ENCODE measurements at places on chromosomes 7 and 10.

- no peak for DNase-seq
These were observed 21.2 kb downstream of the DMTF1 start for GRCh38 chr7:87173471-87173870.

- DNase-seq = no peak
These were observed 865.9 kb downstream of the LRMDA start for GRCh38 chr10:76297358-76297757.

DNA sequence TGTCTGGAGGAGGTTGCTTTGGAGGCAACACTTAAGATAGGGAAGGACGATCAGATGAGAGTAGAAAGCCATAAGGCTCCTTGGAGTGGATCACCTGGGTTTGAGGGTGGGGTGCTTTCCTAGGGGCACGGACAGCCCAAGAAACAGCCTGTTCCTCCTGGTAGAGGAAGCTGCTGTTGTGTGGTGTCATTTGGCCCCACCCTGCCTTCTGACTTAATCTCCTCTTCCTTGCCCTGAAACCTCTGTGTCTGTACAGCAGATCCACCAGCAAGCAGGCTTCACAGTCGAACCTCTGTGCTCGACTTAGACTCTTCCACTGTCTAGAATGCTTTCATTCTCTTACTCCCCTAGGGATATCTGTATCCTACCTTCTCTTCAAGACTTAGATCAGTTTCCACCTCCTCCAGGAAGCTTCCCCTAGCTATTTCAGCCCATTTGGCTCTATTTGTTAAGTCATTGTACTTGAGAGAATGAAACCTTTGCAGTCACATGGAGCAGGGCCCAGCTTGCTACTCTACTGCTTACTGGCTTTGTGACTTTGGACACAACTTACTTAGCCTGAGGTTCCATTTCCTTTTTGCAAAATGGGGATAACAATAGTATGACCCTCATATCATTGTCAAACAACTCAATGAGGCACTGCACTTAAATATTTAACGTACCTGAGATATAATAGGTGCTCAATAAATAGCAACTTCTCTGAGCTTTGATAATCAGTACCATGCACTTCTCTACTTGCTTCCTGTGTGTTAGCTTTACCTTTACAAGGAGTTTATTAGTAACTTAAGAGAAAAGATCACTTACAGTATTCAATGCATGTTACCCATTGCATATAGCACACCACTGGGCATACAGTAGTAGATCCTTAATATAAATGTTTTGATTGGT, 5.0 kb downstream of the MXI1 start:
- peak; percentile 70 for DNase-seq

DNA sequence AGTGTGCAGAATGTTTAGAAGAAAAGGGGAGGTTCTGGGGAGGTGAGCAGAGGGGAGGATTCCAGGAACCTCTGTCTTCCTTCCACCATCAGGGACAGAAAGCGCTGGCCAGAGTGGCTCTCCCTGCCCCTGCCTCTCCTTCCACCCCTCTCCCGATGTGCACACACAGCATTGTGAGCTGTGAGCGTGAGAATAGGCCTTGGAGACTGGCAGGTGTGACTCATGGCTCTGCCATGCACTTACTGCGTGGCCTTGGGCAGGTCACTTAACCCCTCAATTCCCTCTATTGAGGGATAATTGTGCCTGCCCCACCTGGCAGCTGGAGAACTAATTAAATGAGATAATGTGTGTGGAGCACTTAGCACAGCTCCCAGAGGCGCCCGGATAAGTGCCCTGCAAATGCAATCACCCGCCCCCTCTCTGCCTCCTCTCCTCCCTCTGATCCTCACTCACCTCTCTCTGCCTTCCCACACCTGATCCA, 115.4 kb downstream of the ZMIZ1 start:
- DNase-seq = no peak

DNA sequence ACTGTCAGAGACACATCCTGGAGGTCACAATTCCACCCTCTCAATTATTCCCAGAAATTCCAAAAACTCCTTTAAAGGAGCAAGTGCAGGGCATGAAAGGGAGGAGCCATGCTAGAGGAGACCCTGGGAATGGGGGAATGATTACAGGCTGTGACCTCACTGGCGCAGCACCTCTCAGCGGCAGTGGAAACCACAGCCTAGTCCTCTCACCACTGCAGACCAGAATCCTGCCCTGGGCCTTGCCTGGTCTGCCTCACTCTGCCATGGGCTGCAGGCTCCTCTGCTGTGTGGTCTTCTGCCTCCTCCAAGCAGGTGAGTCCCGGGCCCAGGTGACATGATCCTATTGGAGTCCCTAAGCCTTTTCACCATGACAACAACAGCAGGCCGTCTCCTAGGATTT, 50.5 kb upstream of the PRSS58 start:
- no peak for DNase-seq
